HFF-Myc (cell line): ENCODE measurements at places on chromosomes 2 and 18.
A peak's percentile ranks its signal among the peaks of the same experiment; 100 is the strongest.

DNA sequence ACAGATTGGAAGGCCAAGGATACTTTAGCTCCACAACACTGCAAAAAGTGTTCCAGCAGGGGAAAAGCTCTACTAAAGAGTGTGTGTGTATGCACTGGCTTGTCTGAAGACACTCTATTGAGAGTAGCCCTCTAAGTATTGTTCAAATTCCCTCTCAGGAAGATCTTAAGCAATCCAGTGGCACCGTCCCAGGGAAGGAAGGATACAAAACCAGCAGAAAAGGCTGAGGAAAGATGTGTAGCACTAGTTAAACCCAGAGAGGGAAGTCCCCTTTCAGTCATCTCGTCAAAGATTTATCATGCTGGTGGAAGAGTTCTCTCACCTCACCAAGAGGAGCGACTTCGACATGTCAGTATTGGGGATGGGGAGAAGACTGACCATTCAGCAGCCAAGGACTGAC is 50.5 kb downstream of the DHRS9 start:
- DNase-seq = no peak

GRCh38 chr18:3526421-3527354 is 76.7 kb downstream of the TGIF1 start:
- peak; percentile 43 for DNase-seq

DNA sequence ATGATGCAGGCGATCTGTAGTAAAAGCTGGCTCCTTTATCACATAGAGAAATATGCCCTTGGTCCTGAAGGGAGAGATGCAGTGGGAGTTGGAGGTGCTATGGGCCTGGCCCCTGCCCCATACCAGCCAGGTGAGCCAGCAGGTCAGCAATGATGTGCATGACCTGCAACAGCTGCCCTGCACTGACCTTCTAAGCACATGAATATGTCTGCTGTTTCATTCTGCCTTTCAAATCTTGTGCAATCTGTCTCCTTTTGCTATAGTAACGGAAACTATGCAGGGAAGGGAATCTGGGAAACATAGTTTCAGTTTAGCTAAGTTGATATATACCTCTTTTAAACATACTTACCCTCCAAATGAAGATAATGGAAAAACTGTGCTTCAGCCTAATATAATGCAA is 235.2 kb downstream of the TDRD15 start:
- no peak for DNase-seq

- peak; percentile 26 for DNase-seq
Measured at GRCh38 chr2:142112757-142113221, 18.0 kb downstream of the LRP1B start.

GRCh38 chr2:127769587-127769986 is 41.4 kb downstream of the WDR33 start:
- DNase-seq = no peak

DNA sequence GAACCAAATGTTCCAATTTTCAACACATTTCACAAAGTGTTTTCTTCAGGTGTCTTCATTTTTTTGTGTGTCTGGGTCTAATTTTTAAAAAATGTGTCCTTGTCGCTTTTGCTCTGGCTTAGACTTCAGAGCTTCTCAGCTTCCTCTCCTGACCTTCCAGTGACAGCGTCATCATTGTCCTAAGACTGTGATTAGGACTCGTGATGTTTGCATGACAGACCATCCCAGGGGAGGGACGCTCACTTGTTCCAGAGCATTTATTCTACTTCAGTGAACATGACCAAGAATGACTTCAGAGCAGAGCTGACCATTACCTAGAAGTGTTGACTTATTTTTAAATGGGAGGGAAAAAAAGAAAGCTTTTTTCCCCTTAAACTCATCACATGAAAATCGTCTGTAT is 591.9 kb downstream of the IRS1 start:
- DNase-seq = no peak

DNA sequence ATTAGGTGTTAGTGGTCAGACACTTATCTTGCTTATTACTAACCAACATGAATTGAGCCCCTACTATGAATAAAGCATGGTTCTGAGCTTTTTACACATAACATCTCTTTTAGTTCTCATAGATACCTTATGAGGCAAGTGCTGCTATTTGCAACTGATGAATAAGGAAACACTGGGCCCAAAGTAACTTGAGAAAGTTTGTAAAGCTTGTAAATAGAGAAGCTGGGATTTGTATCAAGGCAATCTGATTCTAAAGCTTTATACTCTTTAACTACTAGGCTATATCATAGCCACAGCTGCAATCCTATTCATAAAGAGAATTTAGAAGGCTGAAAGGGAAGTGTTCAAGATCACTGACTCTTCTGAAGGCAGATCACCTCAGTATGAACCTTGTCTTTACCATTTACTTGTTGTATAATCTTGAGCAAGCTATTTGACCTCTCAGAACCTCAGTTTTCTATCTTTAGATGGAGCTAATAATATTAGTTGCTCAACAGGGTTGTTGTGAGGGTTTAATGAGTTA is 60.4 kb downstream of the ABCB11 start:
- DNase-seq = no peak
